ENCODE measurements at places on chromosomes 5 and 9. TPM values are rescaled to one million over a fixed set of nuclear protein-coding genes. Genes with fewer than 3 reads are reported as not detected.

Gene PNPLA7
- total RNA-seq = 0.21 TPM

Gene CARD6
- 1.4 TPM for total RNA-seq

Gene DNAI1
- not detected for total RNA-seq

Gene CTXN3
- total RNA-seq = not detected

Gene CDC20B
- not detected for total RNA-seq

Gene SLCO6A1
- total RNA-seq = not detected

Gene NUTM2F
- 0.07 TPM for total RNA-seq

Gene TRPM3
- not detected for total RNA-seq

Gene EIF4E1B
- total RNA-seq = not detected

Gene ACOT12
- not detected for total RNA-seq

DNA sequence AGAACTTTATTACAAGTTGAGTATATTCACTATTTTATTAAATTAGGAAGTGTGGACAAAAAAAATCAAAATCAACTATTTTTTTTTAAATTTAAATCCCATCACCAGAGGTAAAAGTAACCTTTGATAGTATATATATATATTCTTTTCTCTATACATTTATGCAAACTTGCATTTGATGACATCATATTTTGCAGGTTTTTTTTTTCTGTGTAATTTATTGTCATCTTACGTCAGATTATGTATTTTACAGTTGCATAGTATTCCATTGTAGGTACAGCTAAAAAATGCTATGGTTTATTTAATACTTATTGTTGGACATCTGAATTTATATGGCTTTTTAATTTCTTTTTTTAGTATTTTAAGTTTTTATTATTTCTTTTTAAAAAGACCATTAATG, 25.5 kb downstream of the APC start:
- H3K27ac ChIP-seq = no peak overlapping the region
- no peaks in the 10 kb centered on the region for H3K4me1 ChIP-seq
- DNase-seq = no peak
- H3K27me3 ChIP-seq = no peaks in the 10 kb centered on the region

DNA sequence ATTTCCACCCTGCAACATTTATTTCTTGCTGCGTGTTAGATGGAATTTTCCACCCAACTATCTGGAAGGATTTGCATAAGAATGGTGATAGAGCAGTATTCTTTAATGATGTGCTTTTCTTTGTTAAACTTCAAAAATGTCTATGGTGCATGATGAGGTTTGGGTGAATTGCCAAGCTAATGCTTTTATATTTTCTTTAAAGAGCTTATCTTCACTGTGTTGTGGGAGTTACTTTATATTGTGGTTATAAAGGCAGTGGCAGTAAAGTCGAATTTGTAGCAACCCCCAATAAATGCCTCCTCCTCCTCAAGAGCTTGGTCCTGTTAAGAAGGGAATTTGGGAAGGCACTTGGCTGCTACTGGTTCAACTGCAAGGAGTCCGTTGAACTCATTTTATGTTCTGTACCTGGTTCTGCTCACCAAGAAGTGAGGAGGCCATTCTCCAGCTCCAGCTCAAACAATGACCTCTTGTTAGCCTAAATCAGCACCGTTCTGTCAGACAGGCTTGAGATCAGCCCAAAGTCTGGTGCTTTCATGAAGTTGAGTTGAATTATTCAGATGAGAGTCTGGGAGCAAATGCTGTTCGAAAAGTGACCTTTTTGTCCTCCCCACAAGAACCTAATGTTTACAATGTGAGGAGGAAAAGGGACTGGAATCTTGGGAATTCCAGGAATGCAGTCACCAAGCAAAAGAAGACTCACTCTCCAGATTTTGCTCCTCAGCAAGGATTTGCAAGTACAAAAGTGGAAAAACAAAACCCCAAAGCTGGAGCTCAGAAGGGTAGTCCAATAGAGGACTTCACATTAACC, 217.0 kb downstream of the TMEM38B start:
- no peak overlapping the region for H3K4me3 ChIP-seq
- no peaks in the 10 kb centered on the region for H3K27me3 ChIP-seq
- no peak overlapping the region for H3K27ac ChIP-seq
- DNase-seq = peak; percentile 4
- H3K4me1 ChIP-seq = peaks cover 17% of the 10 kb centered on the region

GRCh38 chr5:1172007-1172581, 29.3 kb upstream of the SLC6A19 start:
- H3K4me3 ChIP-seq = no peak overlapping the region
- H3K27me3 ChIP-seq = peaks cover 18% of the 10 kb centered on the region
- H3K27ac ChIP-seq = no peak overlapping the region

DNA sequence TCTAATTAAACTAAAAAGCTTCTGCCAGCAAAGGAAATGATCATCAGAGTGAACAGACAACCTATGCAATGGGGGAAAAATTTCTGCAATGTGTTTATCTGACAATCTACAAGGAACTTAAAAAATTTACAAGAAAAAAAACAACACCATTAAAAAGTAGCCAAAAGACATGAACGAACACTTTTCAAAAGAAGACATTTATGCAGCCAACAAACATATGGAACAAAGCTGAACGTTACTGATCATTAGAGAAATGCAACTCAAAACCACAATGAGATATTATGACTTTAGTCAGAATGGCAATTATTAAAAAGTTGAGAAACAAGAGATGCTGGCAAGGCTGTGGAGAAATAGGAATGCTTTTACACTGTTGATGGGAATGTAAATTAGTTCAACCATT, 530.4 kb upstream of the DAB2 start:
- H3K4me1 ChIP-seq = no peaks in the 10 kb centered on the region
- H3K27me3 ChIP-seq = no peaks in the 10 kb centered on the region
- no peak overlapping the region for H3K4me3 ChIP-seq
- DNase-seq = no peak
- no peak overlapping the region for H3K27ac ChIP-seq
- H3K36me3 ChIP-seq = no peaks in the 10 kb centered on the region

DNA sequence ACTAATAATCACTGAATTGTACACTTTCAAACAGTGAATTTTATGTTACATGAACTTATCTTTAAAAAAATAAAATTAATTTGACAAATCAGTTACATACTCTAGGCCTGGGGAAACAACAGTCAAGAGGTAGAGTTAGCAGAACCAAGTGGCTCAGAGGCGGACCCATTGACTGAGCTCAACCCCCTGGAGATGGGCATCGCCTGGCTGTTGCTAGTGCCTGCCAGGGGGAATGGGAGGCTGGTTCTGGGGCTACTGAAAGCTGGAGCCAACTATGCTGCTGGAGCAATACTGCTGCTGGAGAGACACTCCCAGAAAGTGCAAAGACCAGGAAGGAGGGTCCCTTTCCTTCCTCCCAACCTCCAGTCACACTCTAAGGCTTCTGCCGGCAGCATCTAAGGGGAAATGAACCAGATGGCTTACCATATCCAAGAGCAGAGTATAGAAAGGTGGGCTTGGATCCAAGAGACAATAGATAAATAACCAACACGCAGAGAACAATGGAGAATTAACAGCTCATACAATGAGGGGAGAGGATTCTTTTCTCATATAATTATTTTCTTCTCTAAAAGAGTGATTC, 40.3 kb upstream of the ANKRD55 start:
- no peak for DNase-seq
- H3K27ac ChIP-seq = no peak overlapping the region
- H3K36me3 ChIP-seq = no peaks in the 10 kb centered on the region
- no peaks in the 10 kb centered on the region for H3K27me3 ChIP-seq

DNA sequence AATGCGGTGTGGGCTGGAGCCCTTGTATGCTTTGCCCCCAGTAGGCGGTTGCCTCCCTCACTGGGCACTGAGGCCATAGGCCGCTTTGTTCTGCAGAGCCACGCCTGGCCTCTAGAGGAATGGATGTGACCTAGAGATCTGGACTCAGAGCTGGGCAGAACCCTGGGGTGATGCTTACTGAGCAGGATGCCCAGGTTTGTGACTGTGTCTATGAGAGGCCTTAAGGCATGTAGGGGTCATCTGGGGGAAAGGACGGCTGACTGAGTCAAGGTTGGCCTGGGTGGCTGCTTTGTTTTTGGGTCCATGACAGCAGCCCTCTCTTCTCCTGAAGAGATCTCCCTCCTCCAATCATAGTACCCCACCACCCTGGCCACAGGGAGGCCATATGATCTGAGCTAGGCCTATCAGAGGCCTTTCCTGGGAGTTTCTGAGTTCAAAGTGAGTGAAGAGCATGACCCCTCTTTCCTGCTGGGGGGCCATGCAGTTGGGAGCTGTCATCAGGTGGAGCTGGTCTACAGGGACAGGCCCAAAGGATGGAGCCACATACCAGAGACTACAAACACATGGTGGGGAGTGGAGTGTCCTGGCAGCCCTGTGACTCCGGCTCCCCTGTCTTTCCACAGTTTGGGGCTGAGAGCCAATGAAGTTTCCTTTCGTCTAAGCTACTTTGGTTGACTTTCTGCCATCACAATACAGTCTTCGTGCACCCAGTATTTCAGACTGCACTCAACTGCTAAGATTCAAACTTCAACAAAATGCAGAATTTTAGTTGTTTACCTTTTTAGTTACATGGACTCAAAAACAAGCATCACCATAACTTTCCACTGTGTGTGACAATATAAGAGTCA, 165.4 kb downstream of the AUH start:
- no peak overlapping the region for H3K4me3 ChIP-seq
- no peaks in the 10 kb centered on the region for H3K27me3 ChIP-seq
- no peaks in the 10 kb centered on the region for H3K36me3 ChIP-seq
- H3K27ac ChIP-seq = peak overlapping the region; percentile 100
- peak; percentile 65 for DNase-seq

DNA sequence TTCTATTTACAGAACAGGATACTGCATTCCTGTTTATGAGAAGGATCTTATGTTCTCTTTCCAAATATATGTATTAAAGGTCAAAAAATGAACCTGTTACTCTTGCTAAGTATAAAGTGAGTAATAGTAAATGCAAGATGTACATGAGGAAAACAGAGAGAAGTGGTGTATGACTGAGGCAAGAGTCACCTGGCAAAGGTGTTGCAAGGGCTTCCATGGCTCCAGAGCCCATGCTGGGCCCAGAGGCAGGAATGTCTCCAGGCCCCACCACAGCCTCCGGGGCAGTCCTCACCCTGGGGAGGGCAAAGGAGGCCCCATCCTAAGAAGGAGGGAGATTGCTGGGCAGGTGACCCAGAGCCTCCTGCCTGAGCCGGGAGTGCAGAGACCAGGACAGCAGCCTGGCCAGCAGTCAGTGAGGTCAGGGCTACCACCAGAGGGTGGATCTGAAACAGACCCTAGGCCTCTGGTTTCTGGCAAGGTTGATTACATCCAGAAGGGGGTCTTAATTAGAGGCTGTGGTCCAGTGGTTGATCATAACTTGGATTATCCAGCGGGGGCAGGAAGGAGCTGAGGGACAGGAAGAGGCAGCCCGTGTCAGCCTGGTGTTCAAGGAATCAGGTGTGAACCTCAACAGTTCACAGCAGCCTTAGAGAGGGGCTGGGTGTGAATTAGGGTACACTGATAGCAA, 57.3 kb upstream of the CPLX2 start:
- no peaks in the 10 kb centered on the region for H3K27me3 ChIP-seq
- no peak overlapping the region for H3K4me3 ChIP-seq
- H3K27ac ChIP-seq = no peak overlapping the region
- H3K4me1 ChIP-seq = peaks cover 10% of the 10 kb centered on the region
- no peak for DNase-seq

- H3K4me3 ChIP-seq = no peak overlapping the region
- no peaks in the 10 kb centered on the region for H3K27me3 ChIP-seq
- no peaks in the 10 kb centered on the region for H3K36me3 ChIP-seq
- no peak for DNase-seq
Measured at GRCh38 chr5:39761199-39761950, 336.6 kb upstream of the DAB2 start.

GRCh38 chr9:110319781-110320492, 17.7 kb downstream of the TXNDC8 start:
- H3K36me3 ChIP-seq = no peaks in the 10 kb centered on the region
- no peak overlapping the region for H3K4me3 ChIP-seq
- no peaks in the 10 kb centered on the region for H3K27me3 ChIP-seq
- no peak overlapping the region for H3K27ac ChIP-seq
- no peaks in the 10 kb centered on the region for H3K4me1 ChIP-seq
- DNase-seq = no peak

GRCh38 chr9:22840641-22841040, 394.0 kb downstream of the DMRTA1 start:
- H3K27me3 ChIP-seq = no peaks in the 10 kb centered on the region
- H3K36me3 ChIP-seq = no peaks in the 10 kb centered on the region
- H3K4me3 ChIP-seq = no peak overlapping the region
- no peak for DNase-seq
- no peak overlapping the region for H3K27ac ChIP-seq
- no peaks in the 10 kb centered on the region for H3K4me1 ChIP-seq

GRCh38 chr5:104080646-104081175, 518.1 kb upstream of the NUDT12 start:
- no peak for DNase-seq
- H3K4me1 ChIP-seq = no peaks in the 10 kb centered on the region
- H3K4me3 ChIP-seq = peak overlapping the region; percentile 58

- no peak for DNase-seq
- H3K36me3 ChIP-seq = no peaks in the 10 kb centered on the region
- H3K27me3 ChIP-seq = peaks cover 10% of the 10 kb centered on the region
Measured at GRCh38 chr5:568061-568781, 43.9 kb upstream of the CEP72 start.

DNA sequence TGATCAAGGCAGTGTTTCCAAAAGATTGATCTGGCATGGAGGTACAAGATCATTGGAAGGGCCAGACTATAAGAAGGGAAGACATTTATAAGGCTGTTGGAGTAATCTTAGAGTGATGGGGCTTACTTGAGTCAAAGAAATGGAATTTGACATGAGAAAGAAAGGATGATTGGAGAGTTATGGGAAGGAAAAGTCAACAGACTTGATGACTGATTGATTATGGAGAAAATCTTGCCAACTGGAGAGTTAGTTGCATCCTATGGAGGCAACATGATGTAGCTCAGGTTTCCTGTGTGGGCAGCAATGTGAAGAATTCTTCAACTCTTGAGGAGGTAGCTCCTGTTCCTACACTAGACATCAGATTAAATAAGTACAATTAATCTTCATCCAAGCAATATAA, 10.9 kb upstream of the MAST4 start:
- no peaks in the 10 kb centered on the region for H3K27me3 ChIP-seq
- H3K27ac ChIP-seq = no peak overlapping the region
- H3K4me3 ChIP-seq = no peak overlapping the region
- no peaks in the 10 kb centered on the region for H3K4me1 ChIP-seq
- no peak for DNase-seq

GRCh38 chr9:99038484-99038820, 66.5 kb upstream of the TGFBR1 start:
- no peaks in the 10 kb centered on the region for H3K4me1 ChIP-seq
- peaks cover 20% of the 10 kb centered on the region for H3K27me3 ChIP-seq
- H3K4me3 ChIP-seq = no peak overlapping the region
- no peak for DNase-seq

DNA sequence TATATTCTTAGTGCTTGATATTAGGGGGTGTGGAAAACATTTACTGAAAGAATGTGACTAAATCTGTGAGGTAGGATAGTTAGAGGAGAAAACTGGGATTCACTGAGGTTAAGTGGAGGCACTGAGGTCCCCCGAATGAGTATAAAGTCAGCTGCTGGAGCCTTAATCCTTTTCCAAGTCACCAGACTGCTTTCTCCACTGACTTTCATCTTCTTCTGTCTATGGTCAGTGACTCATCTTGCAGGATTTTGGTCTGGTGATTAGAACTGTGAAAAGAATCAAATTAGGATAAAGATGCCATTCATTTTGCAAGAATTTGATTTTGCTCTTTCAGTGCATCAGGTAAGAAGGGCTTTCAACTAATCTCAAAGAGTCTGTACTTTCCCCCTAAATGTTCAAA, 89.3 kb upstream of the ALDH1A1 start:
- peaks cover 25% of the 10 kb centered on the region for H3K4me1 ChIP-seq
- no peak overlapping the region for H3K4me3 ChIP-seq
- H3K36me3 ChIP-seq = no peaks in the 10 kb centered on the region

- H3K4me1 ChIP-seq = no peaks in the 10 kb centered on the region
- no peaks in the 10 kb centered on the region for H3K27me3 ChIP-seq
- H3K4me3 ChIP-seq = no peak overlapping the region
- no peaks in the 10 kb centered on the region for H3K36me3 ChIP-seq
- no peak overlapping the region for H3K27ac ChIP-seq
Measured at GRCh38 chr5:86675311-86675710, 57.6 kb downstream of the COX7C start.
